ENCODE measurements at places on chromosomes 4 and X.

DNA sequence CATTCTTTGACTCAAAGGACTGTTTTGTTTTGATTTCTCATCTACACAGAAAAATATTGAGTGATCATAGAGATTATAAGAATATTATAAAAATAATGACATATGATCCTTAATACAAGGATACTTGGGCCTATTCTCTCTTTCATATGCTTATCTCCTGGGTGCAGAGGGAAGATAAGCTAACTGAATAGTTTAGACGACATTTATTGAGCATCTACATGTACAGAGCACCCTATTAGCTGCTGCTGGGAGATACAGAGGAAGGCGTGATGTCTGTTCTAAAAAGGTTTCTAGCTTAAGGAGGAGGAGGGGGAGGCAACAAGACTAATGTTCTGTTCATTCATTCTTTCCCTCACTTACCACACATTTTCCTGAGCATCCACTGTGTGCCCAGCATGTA, 106.8 kb downstream of the HDAC8 start:
- no peak for DNase-seq

- no peak for DNase-seq
Observed at GRCh38 chrX:111123125-111123524, 27.1 kb downstream of the PAK3 start.

DNA sequence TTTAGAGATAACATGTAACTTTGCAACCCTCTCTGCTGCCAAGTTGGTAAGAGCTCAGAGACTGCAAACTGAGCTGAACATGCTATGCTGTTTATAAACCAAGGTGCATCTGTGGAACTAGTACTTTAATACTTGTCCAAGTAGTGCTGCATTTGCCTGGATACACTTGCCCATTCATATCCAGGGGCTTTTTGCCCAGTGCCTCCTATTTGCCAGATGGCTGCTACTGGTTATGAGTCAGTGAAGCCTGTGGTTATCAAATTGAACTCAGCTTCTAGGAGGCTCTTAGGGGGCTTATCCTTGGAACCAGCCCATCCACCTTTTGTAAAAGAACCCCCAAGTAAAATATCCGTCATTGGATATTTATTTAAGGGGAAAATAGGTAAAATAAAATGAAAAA, 79.6 kb downstream of the AFF2 start:
- no peak for DNase-seq

DNA sequence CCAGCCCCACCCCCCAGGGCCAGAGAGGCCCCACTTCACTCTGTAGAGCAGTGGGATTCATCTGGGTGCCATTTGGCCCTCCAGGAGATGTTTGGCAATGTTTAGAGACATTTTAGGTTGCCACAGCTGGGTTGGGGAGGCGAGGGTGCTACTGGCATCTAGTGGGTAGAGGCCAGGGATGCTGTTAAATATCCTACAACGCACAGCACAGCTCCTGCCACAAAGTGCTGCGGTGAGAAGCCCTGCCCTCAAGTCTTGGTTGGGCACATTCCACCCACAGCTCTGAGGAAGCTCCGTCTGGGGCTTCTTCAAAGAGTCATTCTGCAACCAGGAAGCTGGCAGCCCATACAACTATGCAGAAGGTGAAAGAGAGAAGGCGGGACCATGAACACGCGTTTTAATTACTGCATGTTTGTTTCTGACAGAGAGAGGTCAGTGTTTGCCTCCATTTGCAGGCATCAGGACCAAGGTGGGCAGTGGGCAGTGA, 48.1 kb upstream of the FAM9C start:
- no peak for DNase-seq

GRCh38 chr4:93649828-93650227, 178.7 kb upstream of the ATOH1 start:
- no peak for DNase-seq

- DNase-seq = no peak
Observed at GRCh38 chrX:153669901-153670731, 3.5 kb downstream of the PNCK start.

GRCh38 chrX:150731795-150732194, 38.6 kb downstream of the MTMR1 start:
- no peak for DNase-seq

DNA sequence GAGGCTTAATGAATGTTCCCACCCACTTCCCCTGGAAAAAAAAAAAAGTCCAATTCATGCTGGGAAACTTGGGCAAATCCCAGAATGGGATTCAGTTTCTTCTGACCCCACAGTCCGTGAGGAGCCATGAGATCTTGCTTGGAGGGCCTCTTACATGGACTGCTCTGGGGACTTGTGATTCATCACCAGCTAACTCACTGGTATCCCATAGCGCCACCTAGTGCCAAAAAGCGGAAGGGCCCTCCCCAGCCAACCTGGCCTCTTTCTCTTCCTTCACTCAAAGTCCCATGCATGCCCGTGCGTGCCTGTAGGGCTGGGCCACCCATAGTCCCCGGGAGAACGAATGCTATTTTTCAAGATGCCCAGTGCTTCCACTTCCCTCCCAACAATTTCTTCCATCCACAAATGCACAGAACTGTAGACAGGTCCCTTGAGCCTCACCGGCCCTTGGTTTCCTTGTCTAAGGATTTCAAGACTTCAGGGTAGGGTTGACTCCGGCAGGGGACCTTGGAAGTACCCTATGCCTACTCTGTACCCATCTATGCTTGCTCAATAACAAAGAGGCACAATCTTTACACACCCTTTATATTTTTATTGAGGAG, 5.1 kb downstream of the RTL5 start:
- peak; percentile 69 for DNase-seq

DNA sequence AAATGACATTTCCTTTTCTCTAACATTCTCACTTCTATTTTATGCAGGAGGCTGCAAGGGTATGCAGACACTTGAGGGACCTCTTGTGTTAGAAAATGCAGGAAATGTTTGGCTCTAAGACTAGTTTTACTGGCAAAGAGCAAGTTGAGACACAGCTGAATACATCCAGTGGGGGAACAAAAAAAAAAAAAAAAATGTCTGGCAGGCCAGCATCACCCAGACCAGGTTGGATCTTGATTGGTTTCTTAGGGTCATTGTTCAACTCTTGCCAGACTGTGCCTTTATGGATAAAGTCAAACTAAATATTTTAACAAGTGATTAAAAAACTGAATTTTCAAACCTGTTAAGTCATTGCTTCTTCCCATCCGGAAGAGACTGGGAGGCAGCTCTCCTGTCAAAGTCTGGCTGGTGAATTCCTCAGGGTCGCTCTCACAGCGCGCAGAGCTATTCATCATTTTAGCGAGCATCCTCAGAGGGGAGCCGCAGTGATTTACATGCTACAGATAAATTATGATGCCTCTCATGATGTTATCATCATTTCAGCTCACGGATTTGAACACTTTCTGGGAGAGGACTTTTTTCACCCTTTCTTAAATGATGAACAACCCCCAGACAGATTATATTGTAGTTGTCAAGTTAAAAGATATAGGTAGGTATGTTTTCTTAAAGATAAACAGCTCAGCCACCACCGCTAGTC, 23.6 kb upstream of the PACRGL start:
- no peak for DNase-seq

DNA sequence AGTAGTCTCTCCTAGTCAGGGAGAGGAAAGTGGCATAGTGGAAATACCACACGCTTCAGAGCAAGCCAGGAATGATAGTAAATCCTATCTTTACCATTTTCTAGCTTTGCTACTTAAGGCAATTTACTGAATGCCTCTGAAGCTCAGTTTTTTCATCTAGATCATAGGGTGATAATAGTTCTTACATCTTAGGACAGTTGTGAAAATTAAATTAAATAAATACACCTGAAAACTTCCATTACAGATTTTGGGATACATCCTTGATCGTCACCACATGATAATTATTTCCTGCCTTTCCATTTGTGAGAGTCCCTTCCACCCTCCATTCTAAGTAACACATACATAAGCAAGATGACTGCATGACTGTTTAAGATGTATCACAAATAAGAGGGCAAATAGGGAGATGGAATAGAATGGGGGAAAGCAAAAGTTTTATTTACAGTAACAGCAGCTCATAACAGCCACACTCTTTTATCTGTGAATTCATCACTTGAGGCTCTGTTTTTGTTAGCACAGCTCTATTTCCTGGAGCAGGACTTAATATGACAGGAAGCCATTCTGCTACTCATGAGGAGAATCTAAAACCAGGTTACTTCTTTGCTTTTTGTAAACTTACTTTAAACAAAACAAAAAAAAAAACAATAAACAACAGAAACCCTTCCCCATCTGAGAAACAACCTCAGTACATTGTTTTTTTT, 13.4 kb downstream of the P2RY10 start:
- DNase-seq = no peak

- DNase-seq = no peak
Observed at GRCh38 chr4:94843216-94843615, 85.5 kb downstream of the BMPR1B start.

GRCh38 chrX:15087747-15088146, 182.1 kb downstream of the ASB9 start:
- no peak for DNase-seq

GRCh38 chr4:3267576-3268394, 18.8 kb downstream of the MSANTD1 start:
- no peak for DNase-seq

DNA sequence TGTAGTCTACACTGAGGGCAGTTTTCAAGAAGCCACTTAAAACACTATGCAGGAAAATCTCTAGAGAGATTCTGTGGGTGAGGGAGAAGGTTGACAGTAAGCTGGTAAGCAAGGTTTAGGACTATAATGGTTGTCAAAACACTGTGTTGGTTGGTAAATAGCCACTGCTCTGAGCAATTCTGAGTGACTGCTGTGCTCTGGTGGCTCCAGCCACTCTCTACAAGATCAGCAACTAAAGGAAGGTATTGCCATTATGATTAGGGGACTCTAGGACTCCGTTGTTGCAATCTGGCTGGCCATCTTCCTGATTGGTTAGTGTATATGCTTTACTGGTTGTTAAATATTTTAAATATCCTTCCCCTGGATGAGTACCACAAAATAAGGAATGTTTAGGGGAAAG, 5.5 kb upstream of the FAM47E start:
- no peak for DNase-seq

GRCh38 chr4:48668254-48669017, 111.6 kb downstream of the FRYL start:
- no peak for DNase-seq

DNA sequence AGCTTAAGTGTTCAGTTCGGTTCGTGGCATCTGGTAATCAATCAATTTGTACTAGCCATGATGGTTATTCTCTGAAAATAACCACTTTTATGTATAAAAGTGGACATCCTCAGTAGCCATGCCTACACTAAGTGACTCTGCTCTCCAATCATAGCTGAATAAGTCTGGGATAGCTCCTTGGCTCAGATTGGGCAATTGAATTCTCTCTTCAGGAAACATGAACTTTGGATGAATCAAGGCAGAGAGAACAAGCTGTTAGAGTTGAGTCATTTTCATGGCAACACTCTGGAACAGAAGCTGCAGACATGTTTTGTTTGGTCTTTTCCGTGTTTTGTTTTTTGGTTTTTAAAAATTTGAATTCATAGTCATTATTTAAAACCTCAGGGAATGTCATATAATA, 66.8 kb upstream of the TMEM164 start:
- DNase-seq = no peak

GRCh38 chr4:16048619-16049419, 35.0 kb downstream of the PROM1 start:
- DNase-seq = no peak

- no peak for DNase-seq
Observed at GRCh38 chrX:19728915-19729314, 158.5 kb downstream of the SH3KBP1 start.

- no peak for DNase-seq
Observed at GRCh38 chr4:40916880-40917279, 167.1 kb downstream of the NSUN7 start.

GRCh38 chr4:2432004-2432403, 13.2 kb downstream of the CFAP99 start:
- DNase-seq = no peak

GRCh38 chrX:16603822-16604221, 46.1 kb upstream of the S100G start:
- no peak for DNase-seq

DNA sequence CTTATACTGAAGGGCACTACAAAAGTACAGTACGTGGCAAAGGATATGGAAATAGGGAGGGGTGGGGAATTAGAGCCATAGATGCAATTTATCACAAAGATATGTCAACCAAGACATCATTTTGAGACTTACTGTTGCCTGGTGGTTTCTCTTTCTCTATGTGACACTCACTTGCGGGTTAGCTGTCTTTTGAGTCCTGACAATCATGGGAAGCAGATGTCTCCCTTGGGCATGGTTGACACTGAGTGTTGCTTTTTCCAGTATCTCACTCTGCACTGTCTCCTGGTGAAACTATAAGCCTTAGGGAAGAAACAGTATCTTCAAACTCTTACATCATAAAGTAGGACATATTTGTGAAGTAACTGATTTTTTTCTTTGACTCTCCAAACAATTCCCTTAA, 383.5 kb upstream of the LCORL start:
- no peak for DNase-seq

DNA sequence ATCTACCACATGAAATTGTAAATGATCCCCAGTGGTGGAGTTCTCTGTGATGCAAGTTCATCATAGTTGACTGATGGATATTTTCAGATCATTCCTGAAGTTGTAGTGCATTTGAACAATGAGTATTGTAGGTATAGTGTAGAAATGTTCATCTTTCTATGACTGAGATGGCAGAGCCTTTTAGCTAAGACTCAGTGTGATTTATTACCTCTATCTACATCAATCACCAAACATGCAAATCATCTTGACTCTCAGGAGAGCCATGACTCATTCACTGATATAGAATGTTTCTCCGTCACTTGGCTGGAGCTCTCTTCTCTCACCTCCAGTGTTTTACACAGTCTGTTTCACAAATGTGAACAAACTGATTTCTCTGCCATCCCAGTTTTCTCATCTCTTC, 392.6 kb downstream of the IL1RAPL1 start:
- DNase-seq = no peak

- DNase-seq = no peak
Observed at GRCh38 chr4:98657531-98658286, 702 bp downstream of the TSPAN5 start.

DNA sequence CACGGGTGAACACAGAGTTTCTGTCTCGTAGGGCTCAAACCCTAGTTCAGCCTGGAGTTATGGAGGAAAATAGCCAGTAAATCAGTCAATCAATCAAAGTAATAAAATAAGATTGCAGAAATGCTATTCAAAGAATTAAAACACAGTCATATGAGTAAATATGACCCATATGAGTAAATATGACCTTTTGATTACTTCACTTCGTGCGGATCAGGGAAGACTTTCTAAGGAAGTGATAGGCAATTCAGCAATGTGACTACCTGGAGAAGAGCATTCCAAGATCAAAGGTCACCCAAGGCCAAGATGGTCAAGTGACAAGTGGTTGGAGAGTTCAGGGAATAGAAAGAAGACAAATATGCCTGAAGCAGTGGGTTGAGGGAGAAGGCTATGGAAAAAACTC, 722.6 kb downstream of the ADGRL3 start:
- DNase-seq = no peak

DNA sequence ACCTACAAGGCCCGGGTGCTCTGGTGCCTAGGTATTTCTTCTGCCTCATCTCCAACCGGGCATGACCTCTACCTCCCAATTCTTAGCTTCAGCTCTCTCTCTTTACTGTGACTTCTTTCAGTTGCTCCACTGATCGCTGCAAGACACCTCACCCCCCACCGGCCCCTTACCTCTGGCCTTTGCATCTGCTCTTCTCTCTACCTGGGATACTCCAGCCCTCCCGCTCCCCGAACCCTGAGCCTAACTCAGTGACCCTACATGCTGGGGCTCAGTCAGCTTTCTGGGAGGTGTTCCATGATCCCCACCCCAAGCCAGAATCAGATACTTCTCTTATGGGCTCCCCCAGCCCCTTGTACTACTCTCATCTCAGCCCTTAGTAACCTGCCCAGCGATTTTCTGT, 99.6 kb downstream of the EFNB1 start:
- no peak for DNase-seq

All from Panc1 (cell line).